ENCODE measurements at places on chromosomes 4 and X.

DNA sequence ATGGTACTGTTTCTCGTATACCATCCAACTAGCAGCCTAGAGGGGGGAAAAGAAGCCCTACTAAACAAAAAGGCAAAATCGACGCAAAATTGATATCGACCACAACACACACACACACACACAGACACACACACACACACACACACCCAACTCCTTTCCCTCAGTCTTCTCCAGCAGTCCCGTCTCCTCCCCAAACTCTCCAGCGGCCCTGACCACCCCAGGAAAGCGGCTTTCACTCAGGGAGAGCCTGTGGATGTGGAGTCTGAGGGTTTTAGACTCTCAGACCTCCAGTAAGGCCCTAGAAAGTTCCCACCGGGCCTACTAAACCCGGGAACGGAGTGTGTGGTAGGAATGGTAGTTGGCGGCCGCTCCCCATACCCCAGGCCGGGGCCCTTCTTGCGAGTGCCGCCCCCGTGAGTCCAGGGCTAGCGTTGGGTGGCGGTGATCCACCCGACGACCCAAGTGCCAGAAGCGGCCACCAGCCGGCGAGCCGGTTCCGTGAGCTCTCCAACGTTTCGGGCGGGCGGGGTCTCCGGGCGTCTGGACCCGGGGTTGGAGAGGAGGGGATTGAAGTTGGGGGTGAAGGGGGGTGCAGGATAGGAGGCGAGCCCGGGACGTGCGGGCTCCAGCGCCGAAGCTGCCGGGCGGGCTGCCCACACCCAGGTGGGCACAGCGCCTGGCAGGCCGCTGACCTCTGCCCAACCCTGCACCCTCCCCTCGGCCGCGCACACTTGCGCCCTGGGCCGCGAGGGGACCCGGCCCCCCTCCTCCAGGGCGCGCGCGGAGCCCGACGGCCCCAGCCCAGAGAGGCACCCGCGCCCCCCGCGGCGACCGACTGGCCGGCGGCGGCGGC lies 13.7 kb downstream of the ARX start:
- DNase-seq = no peak

- no peak for DNase-seq
Observed at GRCh38 chr4:11175374-11175773, 253.3 kb downstream of the HS3ST1 start.

DNA sequence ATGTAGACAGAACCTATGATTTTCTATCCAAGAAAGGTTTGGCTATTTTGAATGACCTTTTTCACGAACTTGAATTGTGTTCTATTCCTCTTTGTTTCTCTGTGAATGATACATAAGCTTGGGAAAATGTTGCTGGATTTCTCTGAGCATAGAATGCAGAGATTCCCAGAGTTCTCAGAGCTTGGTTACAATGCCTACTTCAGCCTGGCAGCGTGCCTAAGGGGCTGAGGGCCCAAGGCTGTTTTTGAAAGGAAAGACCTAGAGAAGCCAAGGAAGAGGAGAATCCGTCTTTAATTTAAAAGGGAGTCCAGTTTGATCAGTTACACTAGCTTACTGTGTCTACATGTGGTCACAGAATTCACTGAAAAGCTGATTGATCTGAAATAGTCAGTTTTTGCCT lies 55.3 kb upstream of the CXorf51B start:
- DNase-seq = no peak

DNA sequence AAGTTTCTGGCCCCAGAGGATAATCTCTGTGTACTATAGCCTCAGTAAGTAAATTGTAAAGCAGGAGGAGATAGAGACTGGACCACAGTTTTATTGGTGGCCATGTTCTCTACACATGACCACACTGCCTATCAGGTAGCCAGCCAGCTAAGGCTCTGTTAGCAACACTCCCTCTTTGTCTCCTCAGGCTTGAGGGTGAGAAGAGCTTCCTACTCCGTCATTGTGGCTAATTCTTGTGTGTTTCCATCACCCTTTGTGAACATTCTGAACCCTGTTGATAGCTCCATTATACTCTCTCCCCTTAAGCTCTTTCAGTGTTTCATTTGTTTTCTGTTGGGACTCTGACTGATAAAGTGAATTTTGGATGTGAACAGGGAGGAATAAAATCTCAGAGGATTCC lies 233.4 kb downstream of the CFAP299 start:
- no peak for DNase-seq

GRCh38 chr4:15365641-15366040 lies 62.2 kb upstream of the C1QTNF7 start:
- DNase-seq = no peak

Data from iPS DF 6.9 (cell line).